ENCODE measurements at places on chromosomes 5 and 9. TPM values are rescaled to one million over a fixed set of nuclear protein-coding genes. Genes with fewer than 3 reads are reported as not detected.
A peak's percentile ranks its signal among the peaks of the same experiment; 100 is the strongest.

DNA sequence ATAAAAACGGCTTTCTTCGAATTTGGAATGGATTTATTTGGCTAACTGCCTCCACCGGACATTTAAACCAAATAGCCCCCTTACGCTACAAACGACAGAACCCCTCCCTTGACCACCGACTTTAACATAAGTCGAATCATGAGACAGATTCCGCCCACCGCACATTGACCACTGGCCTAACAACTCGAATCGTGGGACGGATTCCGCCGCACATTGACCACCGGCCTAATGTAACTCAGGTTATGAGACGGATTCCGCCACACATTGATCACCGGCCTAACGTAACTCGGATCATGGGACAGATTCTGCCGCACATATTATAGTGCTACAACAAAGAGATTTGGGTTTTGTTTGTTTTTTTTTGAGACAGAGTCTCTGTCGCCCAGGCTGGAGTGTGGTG lies 2.7 kb upstream of the LCN9 start:
- H3K27ac ChIP-seq, result no peak overlapping the region
- no peak overlapping the region for H3K4me3 ChIP-seq
- H3K36me3 ChIP-seq, result no peaks in the 10 kb centered on the region
- no peaks in the 10 kb centered on the region for H3K4me1 ChIP-seq
- DNase-seq, result no peak

PCDHA3 gene
- not detected for total RNA-seq

DNA sequence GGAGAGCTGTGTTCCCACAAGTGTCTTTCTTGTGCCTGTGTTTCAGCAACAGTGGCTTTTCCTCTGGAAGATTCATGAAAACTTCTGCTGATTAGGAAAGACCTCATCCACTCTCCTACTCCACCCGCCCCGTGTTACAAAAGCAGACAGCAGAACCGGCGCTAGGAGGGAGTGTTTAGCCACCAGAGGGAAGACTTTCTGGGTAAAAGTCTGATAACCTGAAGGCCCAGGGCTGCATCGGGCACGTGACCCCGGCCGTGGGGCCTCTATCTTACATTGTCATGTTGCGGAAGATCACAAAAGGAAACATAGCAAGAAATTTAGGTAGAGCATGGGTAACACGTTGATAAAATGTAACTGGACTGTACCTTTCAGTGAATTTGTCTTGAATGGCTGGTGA lies 32.0 kb upstream of the DMRT2 start:
- no peaks in the 10 kb centered on the region for H3K4me1 ChIP-seq
- H3K27me3 ChIP-seq, result no peaks in the 10 kb centered on the region
- peak; percentile 49 for DNase-seq
- H3K36me3 ChIP-seq, result no peaks in the 10 kb centered on the region

DNA sequence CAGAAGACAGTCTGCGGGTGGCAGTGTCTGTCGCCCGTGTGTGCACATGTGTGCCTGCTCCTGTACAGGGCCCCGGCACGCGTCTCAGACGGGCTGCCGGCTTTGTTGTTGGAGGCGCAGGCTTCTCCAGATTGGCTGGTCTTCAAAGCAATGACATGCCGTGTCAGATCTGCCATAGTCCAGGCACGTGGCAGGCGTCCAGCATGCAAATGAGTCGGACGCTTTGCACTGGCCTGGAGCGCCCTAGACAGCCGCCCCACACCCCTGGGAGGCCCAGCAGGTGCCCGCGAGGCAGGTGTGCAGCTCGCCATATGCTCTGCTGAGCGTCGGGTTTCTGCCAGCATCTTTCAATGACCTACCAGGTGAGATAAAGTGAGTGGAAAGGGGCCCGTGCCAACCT lies 71.5 kb downstream of the GADD45G start:
- H3K36me3 ChIP-seq, result no peaks in the 10 kb centered on the region
- no peaks in the 10 kb centered on the region for H3K4me1 ChIP-seq
- no peak for DNase-seq

DNA sequence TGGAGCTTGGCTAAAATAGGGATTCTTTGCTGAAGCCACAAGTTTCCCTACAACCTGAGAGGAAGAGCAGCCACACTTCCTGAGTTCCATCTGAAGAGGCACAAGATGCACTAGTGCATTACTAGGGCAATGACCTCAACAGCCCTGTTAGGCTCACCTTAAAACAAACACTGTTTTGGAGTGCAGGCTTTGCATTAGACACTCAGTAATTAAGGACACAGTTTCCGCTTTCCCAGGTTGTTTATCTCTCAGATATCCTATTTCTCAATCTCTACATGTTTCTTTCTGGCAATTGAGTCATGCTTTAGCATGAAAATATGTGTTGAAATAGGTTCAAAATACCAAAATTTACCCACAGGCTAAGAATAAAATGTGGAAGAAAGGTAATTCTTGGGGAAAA lies 34.2 kb downstream of the EMB start:
- no peak overlapping the region for H3K27ac ChIP-seq
- H3K4me1 ChIP-seq, result no peaks in the 10 kb centered on the region
- H3K27me3 ChIP-seq, result no peaks in the 10 kb centered on the region
- no peak overlapping the region for H3K4me3 ChIP-seq
- no peak for DNase-seq

- no peaks in the 10 kb centered on the region for H3K4me1 ChIP-seq
- no peak for DNase-seq
- no peak overlapping the region for H3K27ac ChIP-seq
- no peaks in the 10 kb centered on the region for H3K27me3 ChIP-seq
- no peaks in the 10 kb centered on the region for H3K36me3 ChIP-seq
- no peak overlapping the region for H3K4me3 ChIP-seq
Observed at GRCh38 chr9:22457448-22457847, 10.8 kb downstream of the DMRTA1 start.

DNA sequence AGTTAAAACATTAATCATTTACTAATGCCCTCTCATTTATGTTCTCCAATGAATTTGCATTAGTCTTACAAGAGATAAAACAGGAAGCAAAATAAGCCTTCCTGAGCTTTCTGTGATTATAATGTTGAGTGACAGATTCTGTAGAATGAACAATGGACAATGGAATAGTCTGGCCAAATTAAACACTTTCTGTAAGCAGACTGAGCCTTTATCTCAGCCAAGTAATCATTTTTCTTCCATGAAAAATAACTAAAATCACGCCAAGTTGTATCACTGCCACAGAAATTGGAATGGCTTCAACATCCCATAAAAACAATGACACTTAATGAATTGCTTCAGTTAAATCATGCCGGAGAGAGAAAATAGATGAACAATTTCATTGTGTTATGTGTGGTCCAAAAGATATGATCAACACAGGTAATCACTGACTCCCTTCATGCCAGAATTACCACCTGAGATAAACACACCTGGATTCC lies 63.0 kb downstream of the TSSK1B start:
- H3K27ac ChIP-seq, result no peak overlapping the region
- no peaks in the 10 kb centered on the region for H3K4me1 ChIP-seq
- no peaks in the 10 kb centered on the region for H3K27me3 ChIP-seq
- H3K4me3 ChIP-seq, result no peak overlapping the region
- DNase-seq, result no peak

PCDH1 gene
- total RNA-seq, result 1.5 TPM

GRCh38 chr5:175444060-175444904 lies at the start of gene DRD1:
DRD1 (minus strand) TSS chr5:175444182; CDS start chr5:175443099, 1,083 bp downstream.
- no peaks in the 10 kb centered on the region for H3K4me1 ChIP-seq
- peak within 1 kb of the TSS; percentile 32 for H3K27ac ChIP-seq
- no peak for DNase-seq
- no peaks in the 10 kb centered on the region for H3K36me3 ChIP-seq
- H3K27me3 ChIP-seq, result no peaks in the 10 kb centered on the region

- H3K36me3 ChIP-seq, result no peaks in the 10 kb centered on the region
- peaks cover 27% of the 10 kb centered on the region for H3K4me1 ChIP-seq
- H3K4me3 ChIP-seq, result no peak overlapping the region
- H3K27ac ChIP-seq, result no peak overlapping the region
- DNase-seq, result no peak
- no peaks in the 10 kb centered on the region for H3K27me3 ChIP-seq
Observed at GRCh38 chr5:36181774-36182173, 29.9 kb downstream of the SKP2 start.

DNA sequence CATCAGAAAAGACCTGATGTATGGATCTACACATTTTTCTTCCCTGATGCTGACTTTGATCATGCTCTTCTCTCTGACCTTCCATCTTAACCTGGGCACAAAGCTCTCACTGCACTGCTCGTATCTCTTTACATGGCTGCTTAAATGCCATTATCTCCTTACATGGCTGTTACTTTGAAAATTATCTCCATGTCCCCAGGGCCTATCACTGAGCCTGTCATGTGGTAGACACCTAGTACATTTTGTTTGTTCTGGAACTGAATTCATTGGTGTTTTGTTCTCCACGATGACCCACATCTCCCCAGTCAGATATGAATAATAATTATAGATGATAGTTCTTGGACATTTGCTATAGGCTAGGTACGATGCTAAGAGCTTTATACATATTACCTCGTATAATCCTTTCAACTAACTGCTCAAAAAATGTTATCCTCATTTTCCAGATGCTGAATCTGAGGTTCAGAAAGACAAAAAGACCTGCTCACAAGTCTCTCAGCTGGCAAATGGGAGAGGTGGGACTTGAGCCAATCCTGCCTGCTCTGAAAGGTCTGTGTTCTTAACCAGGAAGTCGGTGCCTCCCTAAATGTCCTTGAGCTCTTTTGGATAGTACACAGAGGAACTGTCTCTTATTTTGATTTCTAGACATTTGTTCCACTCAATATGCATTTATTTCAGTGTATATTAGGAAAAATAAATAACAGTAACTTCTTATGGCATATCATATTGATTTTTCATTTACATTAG lies 9.8 kb upstream of the CPEB4 start:
- no peaks in the 10 kb centered on the region for H3K27me3 ChIP-seq
- H3K4me3 ChIP-seq, result no peak overlapping the region
- no peaks in the 10 kb centered on the region for H3K4me1 ChIP-seq
- H3K36me3 ChIP-seq, result no peaks in the 10 kb centered on the region
- no peak for DNase-seq
- no peak overlapping the region for H3K27ac ChIP-seq

DNA sequence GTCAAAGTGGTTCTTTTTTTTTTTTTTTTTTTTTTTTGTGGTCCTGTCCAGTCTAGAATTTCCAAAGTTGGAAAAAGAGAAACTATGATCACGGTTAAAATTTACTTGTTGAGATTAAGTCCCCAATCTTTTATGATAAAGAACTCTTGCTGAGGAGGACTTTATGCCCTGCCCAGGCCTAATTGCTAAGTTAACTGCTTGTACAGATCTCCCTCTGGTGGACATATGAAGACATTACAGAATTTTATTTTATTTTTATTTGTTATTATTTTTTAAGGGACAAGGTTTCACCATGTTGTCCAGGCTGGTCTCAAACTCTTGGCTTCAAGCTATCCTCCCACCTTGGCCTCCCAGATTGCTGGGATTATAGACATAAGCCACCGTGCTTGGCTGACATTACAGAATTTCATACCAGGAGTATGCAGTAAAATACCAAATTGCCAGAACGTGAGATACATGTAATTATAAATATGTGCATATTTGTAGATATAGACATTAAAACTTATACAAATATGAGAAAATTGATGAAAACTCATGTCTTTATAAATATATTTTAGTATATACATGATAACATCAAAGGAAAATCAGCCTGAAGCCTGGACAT lies 91.2 kb downstream of the RFK start:
- peak; percentile 0 for DNase-seq
- no peaks in the 10 kb centered on the region for H3K27me3 ChIP-seq
- H3K36me3 ChIP-seq, result no peaks in the 10 kb centered on the region
- no peak overlapping the region for H3K27ac ChIP-seq

- DNase-seq, result no peak
- peak overlapping the region; percentile 29 for H3K27ac ChIP-seq
- no peak overlapping the region for H3K4me3 ChIP-seq
- H3K27me3 ChIP-seq, result no peaks in the 10 kb centered on the region
- no peaks in the 10 kb centered on the region for H3K36me3 ChIP-seq
Observed at GRCh38 chr5:154758977-154759376, 3.8 kb downstream of the LARP1 start.

SPATA31A5 gene
- not detected for total RNA-seq

CRB2 gene
- total RNA-seq, result 0.34 TPM

THBS4 gene
- total RNA-seq, result not detected

SMIM33 gene
- not detected for total RNA-seq

- no peaks in the 10 kb centered on the region for H3K4me1 ChIP-seq
- no peak overlapping the region for H3K27ac ChIP-seq
- no peaks in the 10 kb centered on the region for H3K27me3 ChIP-seq
- no peak overlapping the region for H3K4me3 ChIP-seq
- DNase-seq, result no peak
- H3K36me3 ChIP-seq, result no peaks in the 10 kb centered on the region
Observed at GRCh38 chr5:79845448-79846197, 145.4 kb downstream of the MTX3 start.

C7 gene
- total RNA-seq, result not detected

EIF4E1B gene
- not detected for total RNA-seq

FBP1 gene
- 1.8 TPM for total RNA-seq

GRCh38 chr5:141343242-141343952 lies at the start of gene PCDHGA3:
PCDHGA3 (plus strand) TSS chr5:141343829; CDS start chr5:141344034, 205 bp downstream.
- no peaks in the 10 kb centered on the region for H3K36me3 ChIP-seq
- no peak within 1 kb of the TSS for H3K4me3 ChIP-seq
- no peak within 1 kb of the TSS for H3K27ac ChIP-seq

CBY3 gene
- total RNA-seq, result 1.3 TPM

FAXDC2 gene
- 0.95 TPM for total RNA-seq

SV2C gene
- not detected for total RNA-seq

- no peaks in the 10 kb centered on the region for H3K36me3 ChIP-seq
- DNase-seq, result no peak
- no peaks in the 10 kb centered on the region for H3K27me3 ChIP-seq
- no peaks in the 10 kb centered on the region for H3K4me1 ChIP-seq
- H3K4me3 ChIP-seq, result no peak within 1 kb of the TSS
Observed at GRCh38 chr9:113011911-113012381, at the start of gene ZNF883. ZNF883 (minus strand) TSS chr9:113012192.

DNA sequence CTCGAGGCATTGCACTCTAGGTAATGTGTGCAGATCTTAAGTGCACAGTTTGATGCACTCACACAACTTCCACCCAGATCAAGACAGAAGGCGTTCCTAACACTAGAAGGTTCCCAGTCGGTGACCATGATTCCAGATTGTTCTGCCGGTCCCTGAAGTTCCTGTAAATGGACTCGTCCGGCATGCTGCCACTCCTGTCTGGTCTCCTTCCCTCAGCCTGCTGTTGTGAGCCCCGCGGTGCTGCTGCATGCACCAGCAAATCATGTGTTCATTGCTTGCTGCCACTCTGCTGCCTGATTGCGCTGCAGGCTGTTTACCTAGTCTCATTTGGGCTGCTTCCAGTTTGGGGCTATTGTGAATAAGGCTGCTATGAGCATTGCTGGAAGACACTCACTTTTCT lies 11.5 kb downstream of the STKLD1 start:
- no peaks in the 10 kb centered on the region for H3K27me3 ChIP-seq
- H3K36me3 ChIP-seq, result no peaks in the 10 kb centered on the region
- no peak overlapping the region for H3K27ac ChIP-seq
- peaks cover 17% of the 10 kb centered on the region for H3K4me1 ChIP-seq

DNA sequence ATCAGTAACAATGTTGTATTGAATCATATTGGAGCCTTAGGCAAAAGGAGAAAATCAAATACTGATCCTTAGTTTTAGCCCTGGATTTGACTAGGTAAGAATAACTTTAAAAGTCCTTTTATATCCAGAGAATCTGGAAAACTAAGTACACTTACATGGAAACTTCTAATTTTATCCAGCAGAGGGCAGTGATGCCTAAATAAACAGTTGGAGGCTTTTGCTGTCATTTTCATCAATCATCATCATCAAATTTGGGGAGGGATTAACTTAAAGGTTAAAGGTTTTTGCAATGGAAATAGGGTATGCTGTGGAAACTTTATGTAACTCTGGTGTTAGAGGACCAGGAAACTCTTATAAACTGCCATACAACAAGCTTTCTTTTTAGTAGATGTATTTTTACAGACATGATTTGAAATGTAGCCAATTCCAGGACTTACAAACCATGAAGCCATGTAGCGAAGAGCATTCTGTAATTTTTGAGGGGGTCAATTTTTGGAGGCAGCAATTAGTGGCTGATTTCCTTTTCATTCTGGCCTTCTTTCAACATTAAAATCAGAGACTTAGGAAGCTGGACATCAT lies 112.7 kb downstream of the OSTF1 start:
- H3K27me3 ChIP-seq, result no peaks in the 10 kb centered on the region
- no peaks in the 10 kb centered on the region for H3K36me3 ChIP-seq
- no peak overlapping the region for H3K27ac ChIP-seq
- DNase-seq, result no peak

Measured in Caco-2 (cell line).